ENCODE measurements at places on chromosomes 2 and 18.

- no peak for DNase-seq
Observed at GRCh38 chr2:19767899-19768298, 133.9 kb downstream of the TTC32 start.

DNA sequence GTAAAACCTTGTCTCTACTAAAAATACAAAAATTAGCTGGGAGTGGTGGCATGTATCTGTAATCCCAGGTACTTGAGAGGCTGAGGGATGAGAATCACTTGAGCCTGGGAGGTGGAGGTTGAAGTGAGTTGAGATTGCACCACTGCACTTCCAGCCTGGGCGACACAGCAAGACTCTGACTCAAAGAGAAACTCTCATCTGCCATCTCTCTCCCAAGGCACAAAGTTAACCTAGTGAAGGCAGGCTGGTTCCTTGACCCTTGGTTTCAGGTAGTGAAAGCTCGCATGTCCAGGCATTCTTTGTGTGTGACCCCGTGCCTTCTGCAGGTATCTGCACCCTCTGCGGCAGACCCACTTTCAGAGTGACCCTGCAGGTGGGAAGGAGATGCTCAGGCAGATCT lies 100.0 kb downstream of the WDSUB1 start:
- no peak for DNase-seq

DNA sequence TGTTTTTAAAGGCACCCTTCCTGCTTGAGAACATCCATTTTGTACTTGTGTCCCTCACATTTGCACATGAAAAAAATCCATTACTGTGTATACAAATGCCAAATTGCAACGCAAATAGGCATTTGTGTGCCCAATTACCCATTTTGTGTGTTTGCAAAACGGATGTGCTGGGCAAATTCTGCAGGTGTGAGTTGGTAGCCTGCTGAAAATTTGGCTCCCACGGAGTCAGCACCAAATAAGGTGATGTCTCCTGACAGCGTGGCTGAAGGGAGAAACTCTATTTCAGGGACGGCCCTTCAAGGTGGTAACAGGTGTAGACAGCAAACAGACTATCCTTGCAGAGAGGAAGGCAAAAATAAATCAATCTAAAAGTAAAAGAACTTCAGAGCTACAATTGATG lies 661.1 kb downstream of the BCL11A start:
- no peak for DNase-seq

- DNase-seq: no peak
Observed at GRCh38 chr2:216987252-216987821, 127.5 kb upstream of the TNP1 start.

GRCh38 chr2:102208774-102209173 lies 22.0 kb downstream of the IL1RL2 start:
- DNase-seq: no peak

DNA sequence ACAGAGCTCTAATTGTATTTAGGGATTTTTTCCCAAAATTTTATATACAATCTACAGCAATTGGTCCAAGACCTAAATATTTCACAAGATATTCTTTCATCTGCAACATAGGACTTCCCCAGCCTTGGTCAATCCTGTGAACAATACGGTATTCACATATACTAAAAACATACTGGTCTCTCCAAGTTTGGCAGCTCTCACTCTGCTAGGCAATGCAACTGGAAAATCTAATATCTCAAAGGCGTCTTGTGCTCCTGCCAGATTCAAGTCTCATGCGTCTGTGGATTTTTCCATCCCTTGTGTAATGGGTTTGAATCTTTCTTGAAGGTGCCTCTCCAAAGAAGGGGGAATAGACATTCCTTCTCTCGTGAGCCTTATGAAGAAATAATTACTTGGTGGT lies 27.4 kb upstream of the MBOAT2 start:
- no peak for DNase-seq

GRCh38 chr18:43819397-43819796 lies 542.1 kb upstream of the SYT4 start:
- DNase-seq: no peak

- DNase-seq: no peak
Observed at GRCh38 chr18:1015777-1016176, 111.1 kb downstream of the ADCYAP1 start.

DNA sequence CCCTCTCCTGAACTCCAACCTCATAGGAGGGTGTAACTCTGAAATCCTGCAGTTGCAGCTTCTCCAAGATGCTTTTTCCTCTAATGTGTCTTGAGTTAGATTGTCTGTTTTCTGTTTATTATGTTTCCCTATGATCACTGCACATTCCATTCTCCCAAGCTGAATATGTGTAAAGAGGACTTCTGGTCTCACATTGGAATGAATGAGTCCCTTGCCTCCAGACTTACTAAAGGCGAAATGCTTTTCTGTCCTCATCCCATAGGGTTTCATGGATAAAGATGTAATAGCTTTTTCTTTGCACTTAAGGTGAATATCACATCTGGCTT lies 35.5 kb upstream of the CYP27A1 start:
- no peak for DNase-seq

- DNase-seq: no peak
Observed at GRCh38 chr2:224041554-224041953, 2.5 kb upstream of the SERPINE2 start.

- no peak for DNase-seq
Observed at GRCh38 chr18:52000435-52000834, 339.6 kb upstream of the DCC start.

DNA sequence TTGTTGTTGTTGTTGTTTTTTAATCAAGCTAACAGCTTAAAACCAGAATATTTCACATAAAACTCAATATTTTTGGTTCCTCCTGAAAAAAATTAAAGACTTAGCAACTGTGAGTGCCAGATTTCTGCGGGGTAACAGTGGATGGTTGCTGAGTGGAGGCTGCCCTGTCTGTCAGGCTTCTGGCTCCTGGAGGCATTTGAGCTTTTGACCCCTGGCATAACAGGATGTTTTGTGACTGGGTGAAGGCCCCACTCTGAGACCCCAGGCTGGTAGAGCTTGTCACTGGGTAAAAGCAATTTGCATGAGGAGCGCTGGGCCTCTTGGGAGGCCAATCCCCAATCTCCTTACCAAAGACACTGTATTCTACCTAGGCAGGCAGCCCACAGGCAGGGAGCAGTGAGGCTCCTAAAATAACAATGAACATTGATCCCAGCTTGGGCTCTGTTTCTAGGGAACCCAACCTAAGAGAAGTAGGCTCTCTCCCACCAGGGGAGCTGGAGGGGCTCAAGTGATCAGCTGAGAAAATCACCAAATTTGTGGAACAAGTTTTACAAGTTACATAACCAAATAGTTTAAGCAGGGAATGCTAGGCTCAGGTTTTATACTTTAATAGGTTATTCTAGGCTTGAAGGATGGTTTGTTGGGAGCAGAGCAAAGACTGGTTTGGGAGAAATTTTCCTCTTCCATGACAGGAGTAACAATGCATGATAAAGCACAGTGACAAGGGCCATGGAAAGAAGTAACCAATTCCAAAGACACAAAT lies 5.9 kb upstream of the SPRED2 start:
- no peak for DNase-seq

DNA sequence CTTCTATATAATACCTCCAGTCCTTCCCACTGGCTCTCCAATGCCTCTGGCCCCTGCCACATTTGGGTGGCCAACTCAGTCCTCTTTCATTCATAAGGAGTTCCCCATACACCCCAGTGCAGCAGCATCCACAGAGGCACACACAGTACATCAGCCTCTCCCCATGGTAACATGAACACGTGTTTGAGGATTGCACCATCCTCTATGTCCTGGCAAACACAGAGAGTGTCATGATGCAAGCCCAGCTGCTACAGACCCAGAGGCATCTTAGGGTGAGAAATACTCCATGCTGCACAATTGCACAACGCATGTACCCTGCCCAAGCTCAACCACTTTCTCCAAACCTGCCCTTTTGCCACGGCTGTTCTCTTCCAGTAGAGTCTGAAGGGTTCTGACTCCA lies 11.5 kb downstream of the IGFBP5 start:
- no peak for DNase-seq

DNA sequence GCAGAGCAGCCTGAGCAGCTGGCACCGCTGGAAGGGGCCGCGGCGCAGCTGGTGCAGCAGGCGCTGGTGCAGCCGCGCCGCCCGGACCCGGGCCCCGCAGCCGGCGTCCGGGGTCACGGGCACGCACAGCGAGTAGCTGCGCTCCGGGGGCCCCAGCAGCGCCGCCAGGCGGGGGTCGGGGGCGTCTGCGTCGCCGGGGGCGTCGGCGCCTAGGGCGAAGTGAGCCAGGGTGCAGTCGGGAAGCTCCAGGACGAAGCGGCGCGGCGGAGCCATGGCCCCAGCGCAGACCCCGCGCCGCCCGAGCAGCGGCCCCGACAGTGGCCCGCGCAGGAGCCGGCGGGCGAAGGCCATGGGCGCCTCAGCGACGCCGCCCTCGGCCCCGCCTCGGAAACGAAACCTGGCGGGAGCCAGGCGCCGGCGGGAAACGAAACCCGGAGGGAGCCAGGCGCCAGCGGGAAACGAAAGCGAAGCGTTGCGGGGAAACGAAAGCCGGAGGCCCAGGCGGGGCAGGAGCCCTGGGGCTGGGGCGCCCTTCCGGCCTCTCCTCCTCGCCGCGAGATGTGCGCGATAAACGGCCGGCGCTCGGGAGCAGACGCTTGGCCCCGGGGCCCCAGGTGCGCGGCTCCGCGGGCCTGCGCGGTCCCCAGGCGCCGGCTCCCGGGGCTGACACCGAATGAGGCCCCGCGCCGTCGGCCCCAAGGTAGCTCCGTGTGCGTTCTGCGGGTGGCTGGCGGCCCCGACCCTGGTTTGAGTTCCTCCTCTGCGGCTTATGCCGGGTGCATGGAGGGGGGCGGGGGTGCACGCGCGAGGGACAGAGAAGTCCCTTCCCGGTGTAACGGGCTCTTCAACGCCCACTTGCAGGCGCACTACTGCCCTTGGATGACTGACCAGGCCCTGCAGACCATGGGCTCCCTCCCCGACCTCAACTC lies at the start of gene CMPK2:
Gene CMPK2 (minus strand): TSS at position 562 of the 929 bp plus-strand sequence. CDS start 211 bp downstream, at position 351.
- DNase-seq: peak; percentile 64

DNA sequence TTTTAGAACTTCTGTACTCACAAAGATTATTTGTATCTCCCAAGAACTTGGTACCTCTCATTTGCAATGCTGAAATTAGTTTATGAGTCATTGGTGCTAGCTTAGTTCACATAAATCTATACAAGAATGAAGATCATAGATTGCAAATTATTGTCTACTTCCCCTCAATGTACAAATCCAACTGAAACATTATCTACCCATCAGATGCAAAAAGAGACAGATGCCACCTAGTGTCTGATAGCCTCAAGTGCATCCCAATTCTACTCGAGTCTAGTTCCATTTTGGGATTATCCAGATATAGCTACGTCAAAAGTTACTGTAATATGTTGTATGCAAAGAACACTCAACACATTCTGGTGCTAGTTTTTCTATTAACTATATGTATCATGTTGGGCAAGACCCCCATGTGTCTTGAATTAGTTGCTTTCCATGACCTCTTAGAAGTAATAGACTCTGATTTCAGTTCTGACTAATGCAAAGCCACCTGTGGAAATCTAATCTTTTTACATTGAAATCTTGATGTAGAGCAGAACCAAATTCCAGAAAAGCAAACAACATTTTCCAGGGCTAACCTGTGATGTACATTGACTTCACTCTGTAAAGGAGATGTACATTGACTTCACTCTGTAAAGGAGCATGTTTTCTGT lies 210.0 kb downstream of the RBM43 start:
- peak; percentile 3 for DNase-seq

GRCh38 chr2:191573216-191573615 lies 104.7 kb upstream of the NABP1 start:
- DNase-seq: no peak

- no peak for DNase-seq
Observed at GRCh38 chr2:118505436-118505835, 342.0 kb downstream of the EN1 start.

GRCh38 chr18:51255693-51256092 lies 58.2 kb upstream of the MEX3C start:
- DNase-seq: no peak

GRCh38 chr2:164739966-164740365 lies 101.7 kb downstream of the COBLL1 start:
- no peak for DNase-seq

- no peak for DNase-seq
Observed at GRCh38 chr2:72770879-72771461, 54.9 kb downstream of the EXOC6B start.

GRCh38 chr18:62521593-62521992 lies 1.2 kb upstream of the ZCCHC2 start:
- DNase-seq: no peak

GRCh38 chr2:174952607-174953006 lies 52.6 kb downstream of the CHN1 start:
- DNase-seq: no peak

DNA sequence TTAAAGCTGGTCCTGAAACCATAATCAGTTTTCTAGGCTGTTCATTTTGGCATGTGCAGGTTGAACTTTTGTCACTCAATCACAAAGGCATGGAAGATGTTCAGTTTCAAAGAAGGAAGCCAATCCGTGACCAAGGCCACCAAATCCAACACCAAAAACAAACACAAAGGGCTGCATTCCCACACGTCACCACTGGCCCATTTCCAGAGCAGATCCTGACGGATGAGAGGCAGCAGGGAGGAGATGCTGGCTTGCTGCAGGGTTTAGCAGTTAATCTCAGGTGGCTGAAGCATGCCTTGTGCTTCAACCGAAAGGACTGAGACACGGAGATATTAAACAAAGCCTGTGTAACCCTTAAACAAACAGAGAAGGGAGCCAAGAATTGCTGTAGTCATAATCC lies 191.9 kb upstream of the CTAGE1 start:
- no peak for DNase-seq

- no peak for DNase-seq
Observed at GRCh38 chr2:88074854-88075292, 7.2 kb downstream of the SMYD1 start.

DNA sequence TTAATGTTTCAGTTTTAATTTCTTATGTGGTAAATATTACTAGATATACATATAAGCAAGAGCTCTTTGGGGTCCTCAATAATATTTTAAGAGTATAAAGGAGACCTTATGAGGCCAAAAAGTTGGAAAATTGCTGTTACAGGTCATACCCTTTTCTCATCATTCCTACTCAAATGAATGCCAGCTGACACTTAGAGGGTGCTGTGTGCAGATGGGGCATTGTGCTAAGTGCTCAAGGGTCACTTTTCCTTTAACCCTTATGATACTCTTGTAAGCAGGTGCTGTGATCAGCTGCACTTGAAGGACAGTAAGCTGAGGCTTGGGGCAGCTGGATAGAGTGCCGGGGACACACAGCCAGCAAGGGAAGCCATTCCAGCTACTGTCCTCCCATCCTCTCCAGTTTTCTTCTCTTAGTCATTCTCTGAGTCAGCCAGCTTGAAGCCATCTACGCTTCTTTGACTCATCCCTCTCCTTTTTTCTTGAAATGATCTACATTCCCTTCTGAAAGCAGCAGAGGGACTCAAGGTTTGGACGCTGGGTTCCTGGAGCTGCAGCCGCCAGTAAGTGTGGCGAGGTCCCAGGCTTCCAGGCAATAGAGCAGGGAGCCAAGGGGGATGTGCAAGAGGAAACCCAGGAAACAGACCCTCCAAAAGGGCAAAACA lies 42.0 kb upstream of the CREB1 start:
- no peak for DNase-seq

DNA sequence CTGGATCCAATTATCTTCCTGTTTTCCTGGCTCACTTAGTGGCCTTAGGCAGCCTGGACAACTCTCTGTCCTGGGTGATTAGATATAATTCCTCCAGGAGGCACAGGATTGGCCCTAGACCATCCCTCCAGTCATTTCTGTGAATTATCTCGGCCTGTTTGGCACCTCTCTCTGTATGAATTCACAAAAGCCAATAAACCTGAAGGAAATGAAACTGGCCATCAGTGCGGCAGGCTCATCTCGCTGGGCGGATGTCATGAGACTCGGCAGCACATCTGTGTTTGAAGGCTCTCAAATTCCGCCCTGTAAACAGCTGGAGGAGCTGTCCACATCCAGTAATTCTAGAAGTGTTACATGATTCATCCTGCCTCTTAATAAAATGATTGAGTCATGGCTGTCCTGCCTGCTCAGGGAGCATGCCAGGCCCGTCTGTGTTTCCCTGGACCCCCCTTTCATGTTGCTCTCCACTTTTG lies 38.6 kb downstream of the ACOXL start:
- no peak for DNase-seq
